ENCODE measurements at places on chromosomes 3 and 15.

DNA sequence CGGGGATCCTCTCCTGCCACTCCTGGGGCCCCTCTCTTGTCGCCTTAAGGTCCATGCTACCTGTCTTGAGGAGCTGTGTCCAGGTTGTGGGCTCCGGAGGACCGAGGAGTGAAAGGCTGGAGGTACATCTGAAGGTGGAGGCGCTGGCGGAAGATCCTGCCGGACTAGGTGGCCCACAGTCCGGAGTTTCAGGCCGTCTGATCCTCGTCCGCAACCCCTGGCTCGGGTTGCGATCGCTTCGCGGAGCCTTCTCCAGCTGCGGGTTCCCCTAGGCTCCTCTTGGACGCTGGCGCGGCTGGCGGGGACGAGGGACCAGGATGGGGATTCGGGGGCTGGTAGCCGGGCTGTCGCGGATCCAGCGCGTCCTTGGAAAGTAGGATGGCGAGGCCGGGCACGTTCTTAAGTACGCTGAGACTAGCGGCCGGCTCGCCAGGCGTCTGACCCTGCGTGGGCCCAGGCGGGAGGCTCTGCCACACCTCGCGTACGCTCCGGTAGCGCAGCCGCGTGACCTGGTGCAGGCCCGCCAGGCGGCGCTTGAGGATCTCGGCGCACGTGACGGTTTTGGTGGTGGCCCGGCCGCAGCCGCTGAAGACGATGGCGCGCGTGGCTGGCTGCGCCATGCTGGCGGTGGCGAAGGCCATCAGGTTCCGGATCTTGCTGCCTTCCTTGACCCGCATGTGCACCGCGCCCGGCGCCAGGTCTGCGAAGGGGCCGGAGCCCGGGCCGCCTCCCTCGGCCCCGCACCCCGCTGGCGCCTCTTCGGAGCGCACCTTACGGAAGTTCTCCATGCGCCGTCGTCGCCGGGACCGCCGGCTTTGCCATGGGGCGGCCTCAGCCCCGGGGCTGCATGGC lies 550 bp downstream of the RPP25 start:
- no peaks in the 10 kb centered on the region for H3K27me3 ChIP-seq
- peak overlapping the region; percentile 37 for H3K4me3 ChIP-seq
- DNase-seq = peak; percentile 88

DNA sequence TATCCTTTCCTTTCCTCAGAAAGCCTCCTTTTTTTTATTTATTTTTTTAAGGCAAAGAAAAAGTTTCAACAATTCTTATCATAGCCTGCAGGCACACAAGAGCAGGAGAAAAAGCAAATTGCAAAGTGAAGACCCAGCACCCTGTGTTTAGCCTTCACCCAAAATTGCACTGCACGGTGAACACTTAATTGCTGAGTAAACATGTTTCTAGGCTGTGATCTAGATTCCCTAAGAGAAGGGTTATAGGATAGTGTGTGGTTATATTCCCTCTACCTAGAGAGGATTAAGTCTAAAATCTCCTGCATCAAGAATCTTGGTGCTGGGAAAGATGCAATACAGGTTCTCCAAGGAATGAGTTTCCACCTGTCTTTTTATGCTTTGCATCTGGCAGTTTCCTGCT lies 70.2 kb upstream of the BFSP2 start:
- H3K27ac ChIP-seq = no peak overlapping the region
- H3K4me3 ChIP-seq = no peak overlapping the region
- no peaks in the 10 kb centered on the region for H3K36me3 ChIP-seq
- no peaks in the 10 kb centered on the region for H3K4me1 ChIP-seq

DNA sequence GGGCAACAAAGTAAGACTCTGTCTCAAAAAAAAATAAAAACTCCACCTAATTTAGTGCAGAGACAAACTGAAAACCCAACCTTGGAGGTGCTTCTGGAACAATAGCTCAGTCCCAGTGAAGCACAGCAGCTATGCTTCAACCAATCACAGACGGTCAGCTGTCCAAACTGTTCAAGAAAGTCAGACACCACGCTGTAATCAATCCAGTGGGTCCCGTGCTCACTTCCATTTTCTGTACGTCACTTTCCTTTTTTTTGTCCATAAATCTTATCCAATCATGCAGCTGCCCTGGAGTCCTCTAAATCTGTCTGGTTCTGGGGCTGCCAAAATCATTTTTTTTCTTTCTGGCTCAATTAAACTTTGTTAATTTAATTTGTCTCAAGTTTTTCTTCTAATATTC lies 93.6 kb upstream of the FAM174B start:
- H3K4me1 ChIP-seq = no peaks in the 10 kb centered on the region
- DNase-seq = no peak
- H3K27ac ChIP-seq = no peak overlapping the region
- H3K36me3 ChIP-seq = no peaks in the 10 kb centered on the region
- no peaks in the 10 kb centered on the region for H3K27me3 ChIP-seq

GRCh38 chr3:122994954-122995353 lies 32.6 kb downstream of the SEMA5B start:
- no peaks in the 10 kb centered on the region for H3K27me3 ChIP-seq
- no peak overlapping the region for H3K27ac ChIP-seq
- no peak overlapping the region for H3K4me3 ChIP-seq

- H3K27ac ChIP-seq = no peak overlapping the region
- H3K36me3 ChIP-seq = no peaks in the 10 kb centered on the region
- no peak for DNase-seq
- H3K4me1 ChIP-seq = no peaks in the 10 kb centered on the region
- no peaks in the 10 kb centered on the region for H3K27me3 ChIP-seq
These were observed 522.4 kb upstream of the ADAMTS9 start for GRCh38 chr3:65210026-65210814.

DNA sequence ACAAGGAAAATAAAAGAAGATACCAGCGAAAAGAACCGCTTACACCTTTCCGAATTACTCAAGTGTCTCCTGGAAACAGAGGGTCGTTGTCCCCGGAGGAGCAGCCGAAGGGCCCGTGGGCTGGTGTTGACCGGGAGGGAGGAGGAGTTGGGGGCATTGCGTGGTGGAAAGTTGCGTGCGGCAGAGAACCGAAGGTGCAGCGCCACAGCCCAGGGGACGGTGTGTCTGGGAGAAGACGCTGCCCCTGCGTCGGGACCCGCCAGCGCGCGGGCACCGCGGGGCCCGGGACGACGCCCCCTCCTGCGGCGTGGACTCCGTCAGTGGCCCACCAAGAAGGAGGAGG lies 325 bp downstream of the ALCAM start:
- H3K27me3 ChIP-seq = no peaks in the 10 kb centered on the region
- peak overlapping the region; percentile 87 for H3K4me3 ChIP-seq
- H3K27ac ChIP-seq = peak overlapping the region; percentile 64
- H3K36me3 ChIP-seq = no peaks in the 10 kb centered on the region
- no peaks in the 10 kb centered on the region for H3K4me1 ChIP-seq

GRCh38 chr3:100089812-100090668 lies 24.3 kb downstream of the FILIP1L start:
- H3K27me3 ChIP-seq = no peaks in the 10 kb centered on the region
- H3K4me3 ChIP-seq = no peak overlapping the region
- H3K36me3 ChIP-seq = no peaks in the 10 kb centered on the region
- H3K4me1 ChIP-seq = no peaks in the 10 kb centered on the region

DNA sequence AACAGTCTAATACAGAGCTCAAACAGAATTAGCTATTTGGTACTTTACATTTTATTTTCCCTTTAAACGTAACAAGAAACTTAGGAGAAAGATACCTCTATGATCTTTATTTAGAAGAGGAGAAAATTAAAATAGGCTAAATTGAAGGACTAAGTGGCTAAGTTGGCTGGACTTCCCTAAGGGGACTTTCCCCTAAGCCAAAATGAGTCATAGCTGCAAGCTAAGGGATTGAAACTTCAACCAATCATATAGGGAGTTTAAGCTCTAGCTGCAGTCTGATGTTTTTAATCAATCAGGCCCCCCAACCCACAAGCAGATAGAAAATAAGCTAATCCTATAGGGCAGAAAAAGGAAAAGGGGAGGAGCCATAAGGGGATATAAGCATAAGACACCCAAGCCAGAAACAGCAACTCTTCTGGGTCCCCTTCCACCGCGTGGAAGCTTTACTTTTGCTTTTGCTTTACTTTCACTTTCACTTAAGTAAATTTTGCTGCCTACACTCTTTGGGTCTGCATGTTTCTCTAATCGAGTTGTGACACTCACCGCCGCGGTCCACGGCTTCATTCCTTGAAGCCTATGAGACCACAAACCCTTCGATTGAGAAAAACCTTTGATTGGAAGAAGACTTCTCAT lies 1108.5 kb upstream of the EPHA6 start:
- no peak for DNase-seq
- no peak overlapping the region for H3K27ac ChIP-seq
- H3K4me3 ChIP-seq = no peak overlapping the region
- no peaks in the 10 kb centered on the region for H3K4me1 ChIP-seq
- no peaks in the 10 kb centered on the region for H3K27me3 ChIP-seq

GRCh38 chr3:172614340-172615274 lies 91.4 kb upstream of the TNFSF10 start:
- H3K4me1 ChIP-seq = no peaks in the 10 kb centered on the region
- no peak overlapping the region for H3K4me3 ChIP-seq
- H3K27me3 ChIP-seq = no peaks in the 10 kb centered on the region
- no peak for DNase-seq
- no peak overlapping the region for H3K27ac ChIP-seq

DNA sequence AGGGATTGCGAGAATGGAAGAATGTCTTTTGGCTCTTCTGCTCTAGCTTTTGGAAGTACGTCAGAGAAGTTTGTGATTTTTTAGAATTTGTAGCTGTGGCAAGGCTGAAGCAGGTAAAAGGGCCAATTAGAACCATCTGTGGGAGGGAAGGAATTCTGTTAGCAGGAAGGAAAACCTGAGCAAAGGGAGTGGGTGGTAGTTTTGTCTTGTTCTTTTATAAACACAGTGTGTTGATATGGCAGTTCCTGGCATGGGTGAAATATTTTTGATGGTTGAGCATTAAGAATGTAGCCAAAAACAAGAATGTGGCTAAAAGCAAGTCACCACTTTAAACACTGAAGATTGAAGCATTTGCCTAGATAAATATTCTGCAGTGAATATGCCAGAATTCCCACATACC lies 23.8 kb downstream of the DAG1 start:
- peak overlapping the region; percentile 87 for H3K27ac ChIP-seq
- no peaks in the 10 kb centered on the region for H3K36me3 ChIP-seq
- no peaks in the 10 kb centered on the region for H3K27me3 ChIP-seq
- no peak for DNase-seq
- H3K4me1 ChIP-seq = peaks cover 3% of the 10 kb centered on the region

GRCh38 chr3:47612178-47612577 lies 33.5 kb upstream of the CSPG5 start:
- no peaks in the 10 kb centered on the region for H3K27me3 ChIP-seq
- H3K36me3 ChIP-seq = peaks cover 3% of the 10 kb centered on the region
- H3K4me3 ChIP-seq = no peak overlapping the region
- DNase-seq = no peak
- peaks cover 10% of the 10 kb centered on the region for H3K4me1 ChIP-seq
- H3K27ac ChIP-seq = no peak overlapping the region

DNA sequence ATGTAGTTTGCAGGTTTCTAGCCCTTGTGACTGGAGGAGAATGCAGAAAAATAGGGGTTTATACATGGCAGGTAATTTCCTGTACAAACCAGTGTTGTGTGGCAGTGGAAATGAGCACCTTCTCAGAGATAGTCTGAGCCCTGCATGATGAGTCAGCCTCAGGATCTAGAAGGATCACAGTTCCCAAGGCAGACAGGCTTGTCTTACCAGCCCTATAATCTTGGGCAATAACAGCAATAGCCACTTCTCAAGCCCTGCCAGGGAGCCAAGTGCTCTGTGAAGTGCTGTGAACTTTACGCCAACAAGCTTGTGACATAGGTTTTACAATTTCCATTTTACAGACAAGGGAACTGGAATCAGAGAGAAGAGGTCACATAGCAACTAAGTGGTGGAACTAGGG lies 89.4 kb downstream of the CD47 start:
- H3K27ac ChIP-seq = no peak overlapping the region
- H3K4me3 ChIP-seq = no peak overlapping the region
- peaks cover 6% of the 10 kb centered on the region for H3K4me1 ChIP-seq
- DNase-seq = no peak
- no peaks in the 10 kb centered on the region for H3K36me3 ChIP-seq
- no peaks in the 10 kb centered on the region for H3K27me3 ChIP-seq

Data from aorta (tissue), 5 donors.